ENCODE measurements at places on chromosomes 2 and 18. TPM values are rescaled to one million over a fixed set of nuclear protein-coding genes. Genes with fewer than 3 reads are reported as not detected.

NR4A2 gene
- total RNA-seq = under 0.01 TPM

MROH2A gene
- not detected for total RNA-seq

SNORC gene
- 0.38 TPM for total RNA-seq

IL1B gene
- total RNA-seq = not detected

DTNA gene
- 2.1 TPM for total RNA-seq

ADGRF3 gene
- under 0.01 TPM for total RNA-seq

HS1BP3 gene
- 19.1 TPM for total RNA-seq

TBR1 gene
- total RNA-seq = under 0.01 TPM

SATB2 gene
- total RNA-seq = 3.6 TPM

PLCD4 gene
- 0.85 TPM for total RNA-seq

LRP2 gene
- not detected for total RNA-seq

TRIM54 gene
- not detected for total RNA-seq

PTH2R gene
- not detected for total RNA-seq

SFTPB gene
- total RNA-seq = not detected

ANKRD30BL gene
- total RNA-seq = not detected

GAREM1 gene
- 1.9 TPM for total RNA-seq

ACKR3 gene
- 14.4 TPM for total RNA-seq

SERPINB4 gene
- not detected for total RNA-seq

HDHD2 gene
- 15.7 TPM for total RNA-seq

GRB14 gene
- total RNA-seq = 2.1 TPM

NEU4 gene
- total RNA-seq = not detected

GBX2 gene
- 4.5 TPM for total RNA-seq

RAB6C gene
- not detected for total RNA-seq

SLC16A14 gene
- total RNA-seq = 0.18 TPM

PPP1R7 gene
- total RNA-seq = 71.2 TPM

RPS27A gene
- 975 TPM for total RNA-seq

RAB17 gene
- 1.6 TPM for total RNA-seq

ACTG2 gene
- under 0.01 TPM for total RNA-seq

TRIM43 gene
- total RNA-seq = not detected

NEMP2 gene
- total RNA-seq = 1.2 TPM

CNDP1 gene
- total RNA-seq = not detected
